A549 treated with CpdA at 1 μM for 4 hours (cell line): ENCODE measurements at places on chromosomes 16 and 17. TPM values are rescaled to one million over a fixed set of nuclear protein-coding genes. Genes with fewer than 3 reads are reported as not detected.

Gene DPEP3
- not detected in 5 replicates for total RNA-seq

Gene B3GNT9
- 5.7 to 8.5 TPM (median 7.9 TPM) in 5 replicates for total RNA-seq

Gene NOXO1
- total RNA-seq, result 0.12 to 0.33 TPM (median 0.25 TPM) in 4 of 5 replicates, not detected in the other

Gene PTGES3L
- total RNA-seq, result 0.55 to 0.99 TPM (median 0.84 TPM) in 5 replicates

Gene ACSM5
- total RNA-seq, result not detected in 5 replicates

Gene AIPL1
- not detected in 5 replicates for total RNA-seq

Gene RHBDL3
- total RNA-seq, result 3.2 to 5.2 TPM (median 4.4 TPM) in 5 replicates

Gene TBC1D3K
- not detected in 5 replicates for total RNA-seq

Gene PPP1R9B
- 47.0 to 62.9 TPM (median 59.0 TPM) in 5 replicates for total RNA-seq

Gene KRTAP9-8
- total RNA-seq, result not detected in 5 replicates

Gene GJD3
- total RNA-seq, result 0.71 to 1.3 TPM (median 1.2 TPM) in 5 replicates

Gene CENPT
- total RNA-seq, result 26.9 to 31.8 TPM (median 29.8 TPM) in 5 replicates

Gene KRTAP4-5
- not detected in 5 replicates for total RNA-seq

Gene TEKT5
- 0.05 to 0.27 TPM in 2 of 5 replicates, not detected in the others for total RNA-seq

Gene SYNGR2
- 110 to 207 TPM (median 195 TPM) in 5 replicates for total RNA-seq

Gene TUBG2
- total RNA-seq, result 21.3 to 26.6 TPM (median 23.8 TPM) in 5 replicates

Gene CDRT15
- not detected in 5 replicates for total RNA-seq

Gene PRR35
- 0.08 to 0.20 TPM (median 0.09 TPM) in 3 of 5 replicates, not detected in the others for total RNA-seq

Gene TP53TG3
- total RNA-seq, result 0.49 to 1.1 TPM (median 0.63 TPM) in 4 of 5 replicates, not detected in the other

Gene RNF157
- total RNA-seq, result 5.4 to 10.6 TPM (median 6.3 TPM) in 5 replicates
